Activated CD4-positive, alpha-beta T cell treated with anti-CD3 and anti-CD28 coated beads, Interleukin-2, amount 50 U/mL, for 16 hours (primary cell): ENCODE measurements at places on chromosomes 16 and 17.

- no peak for DNase-seq
Measured at GRCh38 chr16:70665806-70666735, 19.7 kb downstream of the IL34 start.

- no peak for DNase-seq
Measured at GRCh38 chr16:85235991-85236817, 123.9 kb upstream of the CIBAR2 start.

- no peak for DNase-seq
Measured at GRCh38 chr16:74283716-74284115, 12.9 kb upstream of the PSMD7 start.

DNA sequence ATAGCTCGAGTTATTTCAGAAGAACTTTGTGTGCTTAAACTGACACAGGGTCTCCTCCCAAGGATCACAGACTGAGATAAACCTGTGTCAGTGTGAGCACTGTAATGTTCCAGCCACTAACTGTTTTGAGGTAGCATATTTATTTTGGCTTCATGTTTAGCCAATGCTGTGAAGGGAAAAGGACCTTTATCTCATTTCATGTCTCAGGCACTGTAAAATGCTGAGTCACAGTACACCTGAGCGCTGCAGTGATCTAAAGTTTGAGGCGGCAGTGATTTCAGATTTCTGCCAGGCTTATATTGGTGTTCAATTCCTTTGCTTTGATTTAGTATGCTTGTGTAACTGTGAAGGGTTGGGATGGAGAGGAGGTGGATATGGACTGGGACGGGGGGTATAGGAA, 3.1 kb upstream of the DNAJA2 start:
- DNase-seq: no peak

DNA sequence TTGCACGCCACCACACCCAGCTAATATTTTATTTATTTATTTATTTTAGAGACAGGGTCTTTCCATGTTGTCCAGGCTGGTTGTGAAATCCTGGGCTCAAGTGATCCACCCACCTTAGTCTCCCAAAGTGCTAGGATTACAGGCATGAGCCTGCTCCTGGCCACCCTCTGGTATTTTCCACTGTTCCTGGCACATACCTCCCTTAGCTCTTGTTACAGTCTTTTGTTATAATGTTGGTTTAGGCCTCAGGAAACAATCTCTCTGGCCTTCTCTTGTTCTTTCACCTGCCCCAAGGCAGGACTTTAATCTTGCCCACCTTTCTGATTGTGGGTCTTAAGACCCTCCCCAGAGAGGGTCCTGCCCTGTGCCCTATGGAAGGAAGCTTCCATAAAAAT, 3.6 kb upstream of the CYTH1 start:
- DNase-seq: no peak

- no peak for DNase-seq
Measured at GRCh38 chr17:82664276-82664575, 16.0 kb upstream of the WDR45B start.

GRCh38 chr16:69111876-69112230, 6.4 kb downstream of the HAS3 start:
- no peak for DNase-seq

GRCh38 chr16:50038756-50039529, 13.9 kb downstream of the CNEP1R1 start:
- DNase-seq: no peak

DNA sequence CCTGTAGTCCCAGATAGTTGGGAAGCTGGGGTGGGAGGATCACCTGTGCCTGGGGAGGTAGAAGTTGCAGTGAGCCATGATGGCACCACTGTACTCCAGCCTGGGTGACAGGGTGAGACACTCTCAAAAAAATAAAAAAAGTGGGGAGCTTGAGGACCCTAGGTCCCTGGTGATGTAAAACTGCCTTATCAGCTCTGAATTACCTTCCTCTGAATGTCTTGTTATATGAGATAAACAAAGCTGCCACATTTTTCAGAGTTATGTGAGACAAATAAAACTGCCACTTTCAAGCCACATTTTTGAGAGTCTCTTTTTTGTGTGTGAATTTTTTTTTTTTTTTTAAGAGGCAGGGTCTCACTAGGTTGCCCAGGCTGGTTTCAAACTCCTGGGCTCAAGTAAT, 32.0 kb upstream of the B4GALNT2 start:
- no peak for DNase-seq

- DNase-seq: no peak
Measured at GRCh38 chr17:79011451-79012147, 2.0 kb upstream of the CANT1 start.

DNA sequence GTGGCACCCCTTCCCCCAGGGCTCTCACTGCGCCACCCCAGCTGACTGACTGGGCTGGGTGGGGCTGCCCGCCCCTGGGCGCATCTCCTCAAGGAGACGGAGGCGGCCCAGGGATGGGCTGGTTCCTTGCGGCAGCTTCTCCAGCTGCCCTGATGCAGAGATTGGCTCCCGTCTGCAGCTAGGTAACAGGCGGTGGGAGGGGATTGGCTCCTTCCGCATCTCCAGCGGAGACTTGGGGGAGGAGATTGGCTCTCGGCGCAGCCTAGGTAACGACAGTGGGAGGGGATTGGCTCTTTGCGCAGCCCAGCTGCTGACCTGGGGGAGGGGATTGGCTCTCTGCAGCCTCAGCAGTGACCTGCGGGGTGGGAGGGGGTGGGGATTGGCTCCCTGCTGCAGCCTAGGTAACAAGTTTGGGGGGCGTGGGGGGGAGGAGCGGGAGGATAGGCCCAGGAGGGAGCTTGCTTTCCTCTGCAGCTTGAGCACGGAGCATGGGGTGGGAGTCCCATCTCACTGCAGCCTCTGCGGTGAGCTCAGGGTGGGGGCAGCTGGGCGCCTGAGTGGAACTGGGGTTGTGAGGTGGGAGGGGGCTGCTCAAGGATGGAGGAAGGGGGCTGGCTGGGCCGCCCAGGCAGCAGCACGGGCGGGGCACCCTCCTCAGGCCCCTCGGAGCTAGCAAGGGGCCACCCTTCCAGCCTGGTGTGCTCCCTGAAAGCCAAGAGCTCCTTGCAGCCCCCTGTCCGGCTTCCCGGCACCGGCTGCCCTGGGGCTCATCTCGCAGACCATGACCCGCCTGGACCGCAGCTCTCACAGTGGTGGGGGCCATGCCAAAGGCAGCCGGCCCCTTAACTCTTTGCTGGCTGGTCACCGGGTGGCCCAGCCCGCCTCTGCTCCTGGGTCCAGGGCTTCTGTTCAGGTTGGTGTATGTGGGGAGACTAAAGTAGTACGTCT, 6.4 kb downstream of the NFE2L1 start:
- no peak for DNase-seq
